ENCODE measurements at places on chromosomes 7 and 10.

DNA sequence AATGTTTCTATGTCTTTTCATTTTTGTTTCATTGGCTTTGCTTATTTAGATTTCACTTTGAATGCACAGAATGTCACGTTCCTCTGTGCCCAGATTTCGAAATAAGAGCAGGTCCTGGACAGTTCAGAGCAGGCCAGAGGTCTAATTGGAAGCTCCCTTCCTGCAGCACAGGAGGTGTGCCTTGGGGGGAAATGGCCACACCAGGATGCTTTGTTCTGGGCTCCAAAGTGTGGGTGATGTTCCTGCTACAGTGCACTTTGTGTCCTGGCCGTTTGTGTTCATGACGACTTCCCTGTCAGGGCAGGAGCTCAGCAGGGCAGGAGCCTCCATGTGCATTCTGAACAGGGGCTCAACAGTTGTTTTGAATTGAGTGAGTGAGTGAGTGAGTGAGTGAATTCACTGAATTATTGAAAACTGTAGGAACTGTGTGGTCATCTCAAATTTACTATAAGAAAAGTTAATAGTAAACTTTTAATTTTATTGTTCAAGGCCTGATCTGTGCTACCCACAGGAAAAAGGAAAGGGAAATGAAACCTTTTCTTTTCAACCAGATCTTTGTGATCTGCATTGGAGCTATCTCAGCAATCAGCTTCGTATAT, 109.5 kb upstream of the GJD4 start:
- DNase-seq, result no peak

- DNase-seq, result no peak
Measured at GRCh38 chr7:151385626-151386300, 24.1 kb downstream of the WDR86 start.

GRCh38 chr10:113091920-113092319, 141.9 kb downstream of the TCF7L2 start:
- no peak for DNase-seq

DNA sequence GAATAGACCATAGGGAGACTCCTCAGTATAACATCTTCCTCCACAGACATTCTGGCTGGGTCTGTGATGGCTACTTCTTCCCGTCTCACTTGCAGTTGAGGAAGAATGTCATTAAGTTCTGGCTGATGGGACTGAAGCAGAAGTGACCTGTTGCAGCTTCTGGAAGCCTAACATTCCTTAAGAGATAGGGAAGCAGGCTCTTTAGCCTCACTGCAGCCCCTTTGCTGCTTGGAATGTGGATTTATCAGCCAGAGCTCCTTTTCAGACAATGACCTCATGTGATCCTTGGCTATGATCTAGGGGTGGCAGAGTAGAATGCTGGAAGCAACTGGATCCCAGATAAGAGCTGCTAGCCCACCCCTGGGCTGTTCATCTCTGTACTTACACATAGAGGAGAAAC, 142.5 kb downstream of the RNF216 start:
- DNase-seq, result no peak

DNA sequence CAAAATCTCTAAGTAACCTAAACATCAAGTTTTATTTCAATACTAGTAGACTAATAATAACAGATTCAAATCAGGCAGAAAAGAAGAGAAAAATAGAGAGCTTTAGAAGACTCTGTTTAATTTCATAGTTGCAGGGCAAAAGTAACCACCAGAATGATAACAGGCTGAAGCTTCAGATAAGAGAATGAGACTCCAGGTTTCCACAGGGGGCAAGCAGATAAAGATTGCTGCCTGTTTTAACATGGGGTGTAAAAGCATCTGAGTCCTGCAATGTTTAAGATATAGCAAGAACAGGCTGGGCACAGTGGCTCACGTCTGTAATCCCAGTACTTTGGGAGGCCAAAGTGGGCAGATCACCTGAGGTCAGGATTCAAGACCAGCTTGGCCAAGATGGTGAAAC, 11.0 kb downstream of the CROT start:
- DNase-seq, result no peak

- no peak for DNase-seq
Measured at GRCh38 chr10:89348481-89348880, 20.7 kb downstream of the IFIT3 start.

DNA sequence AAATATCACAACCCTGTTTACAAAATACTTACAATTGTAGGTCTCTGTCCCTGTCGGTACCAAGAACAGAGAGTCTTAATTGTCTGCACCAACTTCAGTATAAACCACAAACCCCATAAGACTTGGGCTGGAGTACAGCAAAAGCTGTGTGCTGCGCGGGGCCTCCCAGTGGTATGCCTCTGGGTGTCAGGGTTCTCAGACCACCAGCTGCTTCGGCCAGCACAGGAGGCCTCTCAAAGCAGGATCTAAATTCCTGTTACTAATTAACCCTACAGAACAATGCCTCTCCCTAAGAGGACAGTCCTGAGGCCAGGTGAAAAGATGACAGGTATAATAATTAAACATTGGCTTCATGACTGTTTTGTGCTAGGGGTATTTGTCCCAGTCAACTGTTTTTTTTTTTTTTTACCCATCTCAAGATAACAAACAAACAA, 957 bp upstream of the SVIL start:
- DNase-seq, result no peak

DNA sequence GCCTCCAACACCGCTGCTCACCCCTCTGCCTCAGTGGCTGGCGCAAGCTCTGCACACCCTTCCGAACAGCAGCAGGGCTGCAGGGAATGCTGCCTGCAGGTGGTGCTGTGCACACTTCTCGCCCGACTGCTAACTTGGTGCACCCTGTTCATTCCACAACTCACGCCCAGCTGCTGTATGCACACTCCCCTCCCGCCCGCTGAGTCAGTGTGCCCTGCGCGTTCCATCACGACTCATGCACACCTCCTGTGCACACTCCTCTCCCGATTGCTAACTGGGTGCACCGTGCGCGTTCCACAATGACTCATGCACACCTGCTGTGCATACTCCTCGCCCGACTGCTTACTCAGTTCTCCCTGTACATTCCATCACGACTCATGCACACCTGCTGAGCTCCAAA, 21.5 kb downstream of the ADARB2 start:
- DNase-seq, result peak; percentile 36

- DNase-seq, result no peak
Measured at GRCh38 chr7:33530664-33531063, 374.7 kb upstream of the BMPER start.

- no peak for DNase-seq
Measured at GRCh38 chr7:144388950-144389349, 14.5 kb downstream of the NOBOX start.

DNA sequence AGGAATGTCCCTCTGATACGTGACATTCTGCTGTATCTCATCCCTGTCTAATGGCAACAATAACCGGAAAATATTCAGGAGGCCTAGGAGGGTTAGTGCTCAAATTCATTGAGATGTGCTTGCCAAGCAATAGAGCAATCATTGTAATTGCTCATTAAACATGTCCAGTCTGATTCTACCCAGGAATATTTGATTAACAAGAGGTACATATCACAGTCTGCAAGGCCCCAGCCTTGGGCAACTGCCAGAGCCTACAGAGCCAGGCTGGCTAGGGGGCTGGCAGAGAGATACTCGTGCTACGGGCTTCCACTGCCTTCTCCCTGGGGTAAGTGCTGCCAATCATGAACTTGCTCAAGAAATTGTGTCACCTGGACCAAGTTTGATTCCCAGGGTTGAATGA, 99.1 kb downstream of the ALOX5 start:
- DNase-seq, result no peak
